ENCODE measurements at places on chromosomes 7 and 10.

DNA sequence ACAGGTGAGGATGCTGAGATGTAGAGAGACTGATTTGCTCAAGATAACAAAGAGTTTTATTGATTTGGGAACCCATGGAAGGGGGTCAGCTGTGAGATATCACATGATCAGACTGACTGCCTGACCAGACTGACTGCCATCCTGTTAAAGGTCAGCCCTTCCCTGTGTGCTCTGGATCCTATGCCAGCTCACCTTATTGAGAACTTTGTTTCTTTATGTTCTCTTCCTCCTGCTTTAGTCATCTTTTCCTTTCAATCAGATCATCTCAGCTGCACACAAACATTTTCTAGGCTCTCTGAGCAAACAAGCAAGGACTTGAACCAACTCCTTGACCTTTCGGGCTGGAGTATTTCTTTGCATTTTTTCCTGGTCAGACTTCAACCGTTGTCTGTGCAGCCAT lies 50.0 kb upstream of the MTPN start:
- no peak for DNase-seq

- DNase-seq: no peak
These were observed 487.8 kb downstream of the ZNF33B start for GRCh38 chr10:42150428-42151061.

DNA sequence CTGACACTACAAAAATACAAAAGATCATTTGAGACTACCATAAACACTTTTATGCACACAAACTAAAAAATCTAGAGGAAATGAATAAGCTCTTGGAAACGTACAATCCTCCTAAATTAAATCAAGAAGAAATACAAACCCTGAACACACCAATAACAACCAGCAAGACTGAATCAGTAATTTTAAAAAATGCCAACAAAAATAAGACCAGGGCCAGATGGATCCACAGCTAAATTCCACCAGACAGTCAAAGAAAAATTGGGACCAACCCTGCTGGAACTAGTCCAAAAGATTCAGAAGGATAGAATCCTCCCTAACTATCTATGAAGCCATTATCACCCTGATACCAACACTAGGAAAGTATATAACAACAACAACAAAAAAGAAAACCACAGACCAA lies 277.4 kb downstream of the AGMO start:
- DNase-seq: peak; percentile 62

GRCh38 chr7:109343678-109344077 lies 774.0 kb downstream of the DNAJB9 start:
- DNase-seq: peak; percentile 24

- peak; percentile 95 for DNase-seq
These were observed 163.4 kb upstream of the MKLN1 start for GRCh38 chr7:131164025-131164925.

GRCh38 chr7:112529521-112529920 lies 48.7 kb downstream of the LSMEM1 start:
- peak; percentile 44 for DNase-seq

- DNase-seq: no peak
These were observed 48.9 kb upstream of the ICA1 start for GRCh38 chr7:8310876-8311275.

DNA sequence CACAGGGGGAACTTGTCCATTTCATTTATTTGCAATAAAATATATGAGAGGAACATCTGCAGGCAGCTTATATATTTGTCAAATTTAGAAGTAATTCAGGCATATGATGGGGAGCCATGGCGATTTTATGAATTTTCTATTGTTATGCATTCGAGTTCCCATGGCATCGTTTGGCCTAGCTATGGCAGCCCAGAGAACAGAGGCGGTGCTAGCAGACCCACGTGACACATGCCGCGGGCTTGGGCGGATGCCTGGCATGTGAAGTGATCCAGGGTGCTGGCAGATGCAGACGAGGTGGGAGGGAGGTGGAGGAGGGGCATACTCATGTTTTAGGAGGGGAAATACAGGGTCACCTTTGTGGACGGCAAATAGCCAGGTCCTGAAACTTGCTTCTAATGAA lies 560.0 kb upstream of the GALNT17 start:
- no peak for DNase-seq

GRCh38 chr7:40429826-40430225 lies 295.0 kb downstream of the SUGCT start:
- DNase-seq: peak; percentile 12

GRCh38 chr10:24240041-24240751 lies 31.3 kb downstream of the KIAA1217 start:
- peak; percentile 55 for DNase-seq

- no peak for DNase-seq
These were observed 210.6 kb downstream of the TCF7L2 start for GRCh38 chr10:113160641-113161040.

GRCh38 chr10:77866598-77866997 lies 60.0 kb downstream of the DLG5 start:
- DNase-seq: no peak

- DNase-seq: peak; percentile 69
These were observed 48.5 kb downstream of the PLCE1 start for GRCh38 chr10:94042001-94042833.

DNA sequence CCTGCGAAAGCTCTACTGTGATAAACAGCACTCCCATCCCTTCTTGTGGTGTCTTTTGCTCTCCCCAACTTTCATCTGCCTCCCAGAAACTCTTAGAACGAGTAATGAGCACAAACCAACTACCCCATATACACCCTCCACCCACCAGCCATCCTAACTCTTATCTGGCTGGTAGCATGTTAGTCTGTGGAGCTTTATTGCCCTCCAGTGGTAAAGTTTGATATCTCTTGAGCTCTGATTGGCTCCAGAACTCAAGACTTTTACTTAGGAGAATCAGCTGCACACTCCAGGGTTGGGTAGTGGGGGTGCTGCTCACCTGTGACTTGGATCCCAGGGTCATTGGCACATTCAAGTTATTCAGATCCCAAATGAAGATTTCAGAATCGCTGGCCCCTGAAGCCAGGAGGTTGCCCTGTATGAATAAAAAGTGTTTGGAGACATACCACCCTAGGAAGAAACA lies 10.9 kb downstream of the SEC31B start:
- peak; percentile 70 for DNase-seq

- DNase-seq: peak; percentile 88
These were observed 516.4 kb upstream of the ZMIZ1 start for GRCh38 chr10:78552261-78552811.

- DNase-seq: no peak
These were observed 42.9 kb upstream of the TRIM24 start for GRCh38 chr7:138417078-138417700.

GRCh38 chr7:70352906-70353305 lies 754.6 kb downstream of the AUTS2 start:
- no peak for DNase-seq

GRCh38 chr10:124648738-124649137 lies 95.4 kb downstream of the FAM53B start:
- peak; percentile 71 for DNase-seq

DNA sequence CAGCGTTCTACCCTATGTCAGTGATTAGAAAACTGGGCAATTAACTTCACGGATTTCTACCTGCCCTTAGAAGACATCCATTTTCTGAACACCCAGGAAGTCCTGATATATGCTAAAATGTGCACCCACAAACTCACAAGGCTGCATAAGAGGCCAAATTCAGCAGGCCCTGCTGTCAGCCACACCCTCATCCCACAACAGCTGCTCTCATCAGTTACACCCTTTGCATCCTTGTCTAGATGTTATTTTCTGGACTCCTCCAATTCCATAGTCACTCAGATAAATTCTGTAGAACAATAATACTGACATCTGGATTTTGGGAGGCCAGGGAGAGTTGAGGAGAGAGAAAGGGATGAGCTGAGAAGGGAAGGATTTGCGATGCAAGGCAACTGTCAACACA lies 208.9 kb downstream of the TAX1BP1 start:
- DNase-seq: no peak

DNA sequence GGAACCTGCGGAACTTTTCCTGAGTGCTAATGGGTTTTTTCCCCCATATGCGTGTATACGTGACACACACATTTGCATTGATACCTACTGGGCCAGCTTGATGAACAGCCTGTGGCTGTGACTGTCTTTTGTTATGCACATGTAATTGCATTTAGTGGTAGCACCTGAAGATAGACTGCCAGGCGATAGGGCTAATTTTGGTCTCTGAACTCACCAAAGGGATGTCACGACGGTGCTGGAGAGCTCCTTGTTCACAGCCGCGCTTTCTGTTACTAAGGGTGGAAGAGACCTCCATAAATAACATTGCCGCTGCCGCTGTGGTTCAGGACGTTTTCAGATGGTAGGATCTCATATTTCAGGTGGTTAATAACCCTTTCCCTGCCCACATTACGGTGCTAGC lies 133.2 kb downstream of the CAMK1D start:
- no peak for DNase-seq

- no peak for DNase-seq
These were observed 11.1 kb upstream of the VIM start for GRCh38 chr10:17216901-17217395.

GRCh38 chr7:3150027-3150426 lies 106.4 kb upstream of the CARD11 start:
- no peak for DNase-seq

DNA sequence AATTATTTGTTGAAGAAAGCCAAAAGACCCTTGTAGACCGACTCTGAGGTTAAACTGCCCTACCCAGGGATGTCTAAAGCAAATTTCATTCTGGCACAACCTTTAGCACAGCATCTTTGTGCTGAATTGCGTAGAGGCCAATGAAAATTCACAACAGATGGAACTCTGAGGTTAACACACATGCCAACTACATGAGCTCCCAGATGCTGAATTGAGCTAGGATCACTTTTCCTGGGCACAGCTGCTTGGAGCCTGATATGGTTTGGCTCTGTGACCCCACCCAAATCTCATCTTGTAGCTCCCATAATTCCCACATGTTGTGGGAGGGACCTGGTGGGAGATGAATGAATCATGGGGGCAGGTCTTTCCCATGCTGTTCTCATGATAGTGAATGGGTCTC lies 158.0 kb upstream of the PTN start:
- peak; percentile 15 for DNase-seq

- DNase-seq: no peak
These were observed 7.8 kb upstream of the POR start for GRCh38 chr7:75906991-75907667.

GRCh38 chr7:5143935-5144903 lies 45.8 kb upstream of the WIPI2 start:
- DNase-seq: no peak

GRCh38 chr10:930625-931325 lies 730 bp downstream of the LARP4B start:
- peak; percentile 30 for DNase-seq

GRCh38 chr10:45001381-45002148 lies 842 bp downstream of the ZNF22 start:
- peak; percentile 63 for DNase-seq

DNA sequence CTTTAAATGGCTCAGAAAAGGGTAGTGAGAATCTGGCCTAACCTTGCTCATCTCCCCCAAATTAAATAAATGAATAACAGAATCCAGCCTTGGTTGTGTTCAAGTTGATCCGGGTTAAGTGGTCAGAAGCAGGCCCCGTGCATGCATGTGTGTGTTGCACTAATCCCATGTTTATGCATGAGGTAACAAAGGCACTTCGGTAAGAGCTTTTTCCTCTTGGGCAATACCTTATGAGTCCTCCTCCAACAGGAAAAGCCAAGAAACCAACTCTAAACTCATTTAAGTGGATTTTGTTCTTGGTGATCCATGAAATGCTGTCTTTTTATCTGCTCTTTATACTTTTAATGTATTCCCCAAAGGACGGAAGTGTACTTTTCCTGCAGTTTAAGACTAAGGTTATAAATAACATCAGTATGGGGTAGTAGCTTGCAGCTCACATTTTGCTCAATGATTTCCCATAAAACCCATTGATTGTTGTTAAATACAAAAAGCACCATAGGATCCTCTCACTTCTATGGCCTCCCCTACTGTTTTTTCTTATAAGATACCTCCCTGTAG lies 104.9 kb upstream of the YAE1 start:
- DNase-seq: no peak

- DNase-seq: no peak
These were observed 65.8 kb upstream of the PRKAR2B start for GRCh38 chr7:106978425-106979420.

GRCh38 chr10:3692387-3692999 lies 92.5 kb downstream of the KLF6 start:
- no peak for DNase-seq

- no peak for DNase-seq
These were observed 144.4 kb downstream of the ZMYND11 start for GRCh38 chr10:279655-280054.

GRCh38 chr10:47285381-47286115 lies 14.4 kb upstream of the GDF10 start:
- no peak for DNase-seq

GRCh38 chr10:119724593-119725516 lies 995 bp upstream of the INPP5F start:
- DNase-seq: no peak

DNA sequence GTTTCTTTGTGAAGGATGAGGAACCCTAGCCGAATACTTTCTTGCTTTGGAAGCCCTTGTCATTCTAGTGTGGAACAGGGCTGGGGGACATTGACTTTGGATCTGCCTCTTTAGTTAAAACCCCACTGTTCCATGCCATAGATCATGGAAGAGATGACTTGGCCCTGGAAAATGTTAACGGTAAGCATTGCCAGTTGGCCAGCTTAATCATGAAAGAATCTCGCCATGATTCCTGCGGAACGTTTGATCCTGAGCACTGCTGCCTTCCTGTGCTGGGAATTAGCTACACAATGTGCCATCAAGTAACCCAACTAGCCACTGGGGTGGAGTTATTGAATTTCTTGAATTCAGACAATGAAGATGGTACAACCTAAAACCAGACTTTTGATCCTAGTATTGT lies 177.6 kb upstream of the FZD8 start:
- DNase-seq: no peak

Measured in fibroblast of skin of scalp (primary cell).